NCI-H1092 treated with DMSO at 0.1 percent for 48 hours (cell line): ENCODE measurements at places on chromosomes 2 and 18.
A peak's percentile ranks its signal among the peaks of the same experiment; 100 is the strongest.

DNA sequence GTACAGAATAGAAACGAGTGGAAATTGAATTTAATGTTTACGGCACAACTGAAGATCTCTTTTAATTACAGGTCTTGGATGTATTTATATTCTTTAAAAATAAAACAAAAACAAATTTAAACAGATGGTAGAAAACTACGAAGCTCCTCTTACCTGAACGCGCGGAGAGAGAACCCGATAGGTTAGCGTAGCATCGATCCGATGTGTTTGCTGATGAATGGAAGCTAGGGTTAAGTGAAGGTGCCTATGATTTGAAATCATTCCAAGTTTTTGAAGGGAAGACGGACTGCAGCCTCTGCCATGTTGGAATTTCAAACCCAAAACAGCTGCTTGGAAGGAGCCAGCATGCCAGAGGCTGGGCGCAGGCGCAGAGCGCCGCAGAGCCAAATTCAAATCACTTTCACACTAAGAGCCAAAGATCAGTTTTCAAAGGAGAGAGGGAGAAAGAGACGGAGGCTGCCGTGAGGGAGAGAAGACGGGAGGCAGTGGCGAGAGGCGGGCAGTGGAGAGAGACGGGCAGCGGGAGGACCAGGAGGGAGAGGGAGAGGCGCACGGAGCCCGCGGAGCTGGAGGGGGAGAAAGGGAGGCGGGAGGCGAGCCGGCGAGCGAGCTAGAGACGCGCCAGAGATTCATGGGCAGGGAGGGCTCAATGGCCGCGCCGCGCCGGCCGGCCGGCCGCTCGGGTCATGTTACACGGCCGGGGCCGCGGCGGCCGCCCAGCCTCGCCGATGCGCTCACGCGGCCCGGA lies at the start of gene FIGN:
Gene FIGN (minus strand): TSS at position 324 of the 748 bp plus-strand sequence. CDS start 1,081 bp downstream, outside the sequence.
- peak; percentile 85 for DNase-seq

- no peak for DNase-seq
Observed at GRCh38 chr2:191195021-191195420, 44.2 kb upstream of the STAT4 start.

GRCh38 chr18:76420898-76421684 lies 74.0 kb downstream of the ZNF516 start:
- no peak for DNase-seq

GRCh38 chr2:17301437-17301836 lies 216.8 kb downstream of the RAD51AP2 start:
- DNase-seq = no peak

DNA sequence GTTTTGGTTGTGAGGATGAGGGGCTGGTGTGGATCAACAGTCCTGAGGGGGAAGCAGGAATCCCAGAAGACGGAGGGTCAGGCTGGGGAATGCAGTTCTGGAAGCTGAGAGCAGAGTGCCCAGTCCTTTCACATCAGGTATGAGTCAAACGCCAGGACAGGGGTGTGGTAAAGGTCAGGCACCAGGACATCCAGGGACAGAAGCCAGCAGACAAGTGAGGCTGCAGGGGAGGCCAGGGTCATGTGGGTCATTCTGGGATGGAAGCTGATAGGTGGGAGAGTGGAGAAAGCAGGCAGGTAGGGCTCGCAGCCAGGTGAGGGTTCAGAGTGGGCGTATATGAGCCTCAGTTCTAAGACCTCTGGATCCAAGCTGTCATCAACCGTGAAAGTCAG lies 12.8 kb upstream of the GNLY start:
- no peak for DNase-seq

DNA sequence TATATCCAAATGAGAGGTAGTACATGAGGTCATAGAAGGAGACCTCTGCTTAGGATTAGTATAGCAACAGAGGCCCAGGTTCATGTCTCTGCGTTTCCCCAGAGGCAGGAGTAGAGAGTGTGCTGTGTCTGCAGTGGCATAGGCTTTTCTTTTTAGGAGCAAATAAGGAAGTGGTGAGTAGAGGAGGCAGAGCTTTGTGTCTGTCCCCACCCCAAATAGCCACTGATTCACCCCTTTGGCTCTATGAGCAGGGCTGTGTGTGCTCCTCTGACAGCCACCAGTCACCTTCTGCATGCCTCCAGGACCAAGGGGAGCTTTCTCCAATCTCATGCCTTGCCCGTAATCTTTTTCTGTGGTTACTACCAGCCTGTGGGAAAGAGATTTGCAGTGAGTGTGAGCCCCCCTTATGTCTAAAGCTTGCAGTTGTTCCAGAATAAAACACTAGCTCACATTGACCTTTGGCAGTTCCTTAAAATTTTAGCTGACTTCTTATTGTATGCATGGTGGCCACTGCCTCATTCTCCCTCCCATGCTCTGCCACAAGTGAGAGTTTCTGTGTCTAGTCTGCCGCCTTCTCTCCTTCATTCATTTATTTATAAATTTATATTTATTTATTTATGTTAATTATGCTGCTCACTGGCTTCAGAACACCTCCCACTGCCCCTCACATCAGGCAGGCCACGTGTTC lies 23.5 kb upstream of the ELAC1 start:
- DNase-seq = no peak
